ENCODE measurements at places on chromosomes 2 and 18. TPM values are rescaled to one million over a fixed set of nuclear protein-coding genes. Genes with fewer than 3 reads are reported as not detected.

GRCh38 chr18:39500306-39500705 lies 1934.7 kb upstream of the CELF4 start:
- no peaks in the 10 kb centered on the region for H3K36me3 ChIP-seq
- H3K4me3 ChIP-seq: no peak overlapping the region
- no peaks in the 10 kb centered on the region for H3K27me3 ChIP-seq
- H3K27ac ChIP-seq: no peak overlapping the region

- H3K27ac ChIP-seq: no peak overlapping the region
- H3K4me3 ChIP-seq: no peak overlapping the region
- H3K36me3 ChIP-seq: no peaks in the 10 kb centered on the region
- DNase-seq: no peak
- no peaks in the 10 kb centered on the region for H3K27me3 ChIP-seq
- H3K4me1 ChIP-seq: no peaks in the 10 kb centered on the region
Measured at GRCh38 chr2:39416140-39416539, 20.9 kb downstream of the MAP4K3 start.

GRCh38 chr2:176531608-176532007 lies 262.4 kb downstream of the MTX2 start:
- no peak overlapping the region for H3K27ac ChIP-seq
- H3K4me3 ChIP-seq: no peak overlapping the region
- DNase-seq: no peak
- H3K36me3 ChIP-seq: no peaks in the 10 kb centered on the region
- H3K27me3 ChIP-seq: no peaks in the 10 kb centered on the region

DNA sequence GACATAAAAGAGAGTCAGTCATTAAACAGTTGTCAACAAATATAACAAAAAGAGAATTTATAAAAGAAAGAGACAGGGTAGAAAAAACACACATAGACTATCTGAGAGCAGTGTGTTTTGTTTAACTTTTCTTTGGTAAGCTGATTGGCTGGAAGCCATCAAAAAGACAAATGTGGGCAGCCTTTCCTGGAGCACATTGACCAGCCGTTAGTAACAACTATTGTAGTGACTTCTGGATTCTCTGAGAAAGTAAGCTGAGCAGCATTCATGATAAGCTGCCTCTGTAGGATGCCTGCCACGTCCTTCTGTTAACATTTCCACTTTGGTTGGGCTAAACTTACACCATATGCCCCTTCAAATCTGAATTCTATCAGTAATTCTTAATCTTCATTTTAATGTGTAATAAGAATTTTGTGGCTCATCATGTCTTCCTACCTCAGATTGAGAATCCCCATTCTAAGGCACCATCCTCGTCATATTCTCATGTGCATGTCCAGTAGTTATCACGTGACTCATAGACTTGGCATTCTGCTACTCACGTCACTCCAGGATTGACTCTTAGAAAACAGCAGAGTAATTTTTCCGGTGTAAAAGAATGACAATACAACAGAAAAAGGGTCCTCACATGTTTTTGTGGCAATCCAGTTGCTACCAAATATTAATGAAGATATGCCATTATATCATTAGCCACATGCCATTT lies 43.4 kb upstream of the DNAJC10 start:
- no peak overlapping the region for H3K4me3 ChIP-seq
- no peak overlapping the region for H3K27ac ChIP-seq
- no peaks in the 10 kb centered on the region for H3K27me3 ChIP-seq
- DNase-seq: no peak
- no peaks in the 10 kb centered on the region for H3K36me3 ChIP-seq

DNA sequence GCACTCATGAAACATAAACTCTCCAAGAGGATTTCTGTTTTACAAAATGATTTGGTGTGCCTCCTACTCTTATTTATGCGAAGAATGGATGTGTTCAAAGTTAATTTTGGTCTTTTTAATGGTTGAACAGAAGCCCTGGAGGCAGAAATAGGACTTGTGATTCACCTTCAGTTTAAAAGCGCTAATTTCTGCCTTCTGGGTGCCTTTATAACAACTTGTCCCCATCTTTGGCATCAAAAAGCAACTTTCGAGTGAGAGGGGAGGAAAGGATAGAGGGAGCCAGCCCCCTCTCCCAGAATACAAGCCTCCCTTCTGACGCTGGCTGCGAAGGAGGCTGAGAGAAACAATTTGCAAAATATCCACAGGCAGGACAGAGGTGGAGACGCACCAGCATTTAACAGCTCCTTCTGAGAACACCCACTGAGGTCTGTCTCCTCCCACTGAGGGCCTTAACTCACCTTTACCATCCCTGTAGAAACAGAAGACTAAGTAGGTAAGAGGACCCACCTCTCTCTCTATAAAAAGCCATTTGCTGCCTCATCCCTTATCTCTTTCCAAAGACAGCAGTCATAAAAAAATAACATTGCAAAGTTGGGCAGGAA lies 24.3 kb upstream of the BCL11A start:
- no peaks in the 10 kb centered on the region for H3K27me3 ChIP-seq
- no peak overlapping the region for H3K27ac ChIP-seq
- H3K4me1 ChIP-seq: no peaks in the 10 kb centered on the region
- H3K4me3 ChIP-seq: no peak overlapping the region
- no peak for DNase-seq
- H3K36me3 ChIP-seq: no peaks in the 10 kb centered on the region

CDH19 gene
- 45.1 TPM for total RNA-seq

DNA sequence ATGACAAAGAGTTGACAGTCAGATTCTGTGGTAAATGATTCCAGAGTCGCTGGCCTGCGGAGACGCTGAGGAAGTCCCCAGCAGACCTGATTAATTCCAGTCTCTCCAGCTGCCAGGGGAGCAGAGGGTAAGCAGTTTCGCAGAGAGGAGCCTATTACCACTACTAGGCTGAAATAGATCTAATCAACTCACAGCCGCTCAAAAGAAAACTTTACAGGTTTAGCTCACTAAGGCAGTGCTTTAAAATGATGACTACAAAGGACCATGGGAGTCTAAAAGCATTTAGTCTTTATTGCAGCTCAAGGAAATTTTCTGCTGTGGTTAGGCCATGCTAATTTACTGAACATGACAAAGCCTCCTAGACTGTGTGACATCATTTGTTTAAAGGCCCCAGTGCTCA lies 445.6 kb upstream of the POU3F3 start:
- H3K4me3 ChIP-seq: no peak overlapping the region
- H3K36me3 ChIP-seq: no peaks in the 10 kb centered on the region
- no peaks in the 10 kb centered on the region for H3K27me3 ChIP-seq
- H3K4me1 ChIP-seq: no peaks in the 10 kb centered on the region

GRCh38 chr2:42622943-42623676 lies 54.7 kb downstream of the MTA3 start:
- H3K4me1 ChIP-seq: no peaks in the 10 kb centered on the region
- H3K27ac ChIP-seq: no peak overlapping the region

DNA sequence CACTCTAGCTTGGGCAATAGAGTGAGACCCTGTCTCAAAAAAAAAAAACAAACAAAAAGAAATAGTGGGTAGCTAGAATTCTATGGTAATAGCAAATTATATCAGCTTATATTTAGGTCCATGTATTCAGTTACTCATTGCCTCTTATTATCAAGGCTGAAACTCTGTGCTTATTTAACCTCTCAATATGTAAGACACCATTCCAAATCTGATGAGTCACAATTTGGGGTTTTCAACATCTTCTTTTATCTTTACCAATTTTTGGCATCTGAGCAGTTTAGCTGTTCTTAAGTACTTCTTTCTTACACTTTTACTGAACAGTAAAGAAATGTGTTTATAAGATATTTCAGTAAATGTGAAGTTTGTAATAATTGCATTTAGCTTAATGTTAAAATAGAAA lies 69.3 kb downstream of the TTC27 start:
- DNase-seq: no peak
- no peak overlapping the region for H3K27ac ChIP-seq
- no peak overlapping the region for H3K4me3 ChIP-seq
- no peaks in the 10 kb centered on the region for H3K36me3 ChIP-seq

DNA sequence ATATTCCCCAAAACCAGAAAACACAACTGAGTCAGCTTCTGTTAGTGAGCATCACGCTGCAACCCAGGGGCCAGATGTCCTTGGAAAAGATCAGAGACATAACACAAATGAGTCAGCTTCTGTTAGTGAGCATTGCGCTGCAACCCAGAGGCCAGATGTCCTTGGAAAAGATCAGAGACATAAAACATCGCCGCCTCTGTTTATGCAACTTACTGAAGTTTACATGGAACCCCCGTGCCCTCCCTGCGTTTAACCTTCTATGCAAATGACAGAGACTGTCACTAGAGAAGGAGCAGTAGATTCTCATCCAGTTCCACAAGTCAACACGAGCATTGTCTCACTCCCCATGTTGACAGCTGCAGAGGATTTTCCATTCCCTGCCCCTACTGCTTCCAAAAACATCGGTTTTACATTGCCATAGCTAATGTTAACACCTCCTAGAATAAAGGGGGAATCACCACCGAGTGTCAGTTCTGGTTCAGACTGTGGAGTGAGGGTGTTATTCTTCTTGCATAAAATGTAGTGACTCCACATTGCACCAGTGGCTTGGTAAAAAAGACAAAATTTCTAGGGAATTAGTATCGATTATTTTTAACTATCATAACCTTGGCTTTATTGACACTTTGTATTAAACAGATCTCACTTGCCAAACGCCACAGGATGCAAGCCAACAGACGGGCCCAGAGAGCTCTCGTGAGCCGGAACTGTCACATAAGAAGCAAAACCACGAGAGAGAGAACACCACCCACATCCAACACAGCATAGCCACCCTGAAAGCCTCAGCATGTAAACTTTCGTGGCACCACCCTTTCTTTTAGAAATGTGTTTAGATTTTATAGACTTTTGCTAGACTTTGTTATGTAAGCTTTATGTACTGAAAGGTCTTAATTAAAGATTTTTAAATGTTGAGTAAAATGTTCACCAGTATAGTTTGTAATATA lies 87.7 kb downstream of the SH3YL1 start:
- H3K27ac ChIP-seq: peak overlapping the region; percentile 47
- H3K4me1 ChIP-seq: peaks cover 20% of the 10 kb centered on the region
- no peak for DNase-seq
- no peak overlapping the region for H3K4me3 ChIP-seq
- no peaks in the 10 kb centered on the region for H3K36me3 ChIP-seq
- H3K27me3 ChIP-seq: no peaks in the 10 kb centered on the region

MYOM1 gene
- 37.7 TPM for total RNA-seq

- H3K36me3 ChIP-seq: no peaks in the 10 kb centered on the region
- H3K27me3 ChIP-seq: no peaks in the 10 kb centered on the region
- H3K27ac ChIP-seq: no peak overlapping the region
- H3K4me3 ChIP-seq: no peak overlapping the region
- H3K4me1 ChIP-seq: no peaks in the 10 kb centered on the region
- no peak for DNase-seq
Measured at GRCh38 chr2:75309596-75310463, 110.5 kb upstream of the TACR1 start.

DNA sequence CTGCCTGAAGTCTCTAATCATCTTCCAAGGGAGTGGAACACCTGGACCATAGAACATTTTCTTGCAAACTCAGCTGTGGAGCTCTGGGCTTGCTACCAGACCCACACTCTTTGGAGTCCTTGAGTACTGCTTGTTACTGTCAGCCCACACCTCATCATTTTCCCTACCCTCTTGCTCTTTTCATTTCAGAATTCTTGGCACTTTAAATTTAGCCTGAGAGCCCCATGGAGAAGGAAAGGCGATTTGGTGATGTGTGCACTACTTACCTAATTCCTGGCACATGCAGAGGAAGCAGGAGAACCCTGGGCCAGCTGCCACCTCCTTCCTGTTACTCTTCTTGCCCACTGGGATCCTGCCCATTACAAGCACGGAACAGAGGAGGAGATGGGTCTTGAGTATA lies 31.7 kb downstream of the TMEM178A start:
- no peak overlapping the region for H3K4me3 ChIP-seq
- H3K4me1 ChIP-seq: peaks cover 13% of the 10 kb centered on the region
- H3K27ac ChIP-seq: peak overlapping the region; percentile 11
- DNase-seq: no peak

DNA sequence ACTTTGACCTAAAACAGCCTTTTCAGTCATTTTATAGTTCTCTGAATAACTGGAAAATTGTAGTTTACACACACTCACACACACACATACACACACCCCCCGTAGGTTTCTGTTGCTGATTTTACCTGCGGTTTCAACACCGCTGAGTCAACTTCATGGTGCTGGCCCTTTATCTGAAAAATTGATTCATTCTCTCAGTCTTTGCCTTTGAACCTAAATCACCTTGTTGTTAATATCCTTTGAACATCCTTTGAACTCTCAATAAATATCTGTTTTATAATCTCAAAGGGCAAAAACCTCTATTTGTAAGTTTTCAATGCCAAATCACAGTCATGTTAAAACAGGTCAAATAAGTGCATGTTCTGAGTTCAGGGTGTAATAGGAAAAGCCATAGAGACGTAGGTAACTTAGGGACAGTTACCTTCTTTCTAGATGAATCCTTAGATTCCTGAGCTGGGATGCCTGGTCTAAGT lies 109.0 kb upstream of the BZW1 start:
- no peaks in the 10 kb centered on the region for H3K4me1 ChIP-seq
- no peak overlapping the region for H3K4me3 ChIP-seq
- DNase-seq: no peak
- H3K36me3 ChIP-seq: no peaks in the 10 kb centered on the region

DNA sequence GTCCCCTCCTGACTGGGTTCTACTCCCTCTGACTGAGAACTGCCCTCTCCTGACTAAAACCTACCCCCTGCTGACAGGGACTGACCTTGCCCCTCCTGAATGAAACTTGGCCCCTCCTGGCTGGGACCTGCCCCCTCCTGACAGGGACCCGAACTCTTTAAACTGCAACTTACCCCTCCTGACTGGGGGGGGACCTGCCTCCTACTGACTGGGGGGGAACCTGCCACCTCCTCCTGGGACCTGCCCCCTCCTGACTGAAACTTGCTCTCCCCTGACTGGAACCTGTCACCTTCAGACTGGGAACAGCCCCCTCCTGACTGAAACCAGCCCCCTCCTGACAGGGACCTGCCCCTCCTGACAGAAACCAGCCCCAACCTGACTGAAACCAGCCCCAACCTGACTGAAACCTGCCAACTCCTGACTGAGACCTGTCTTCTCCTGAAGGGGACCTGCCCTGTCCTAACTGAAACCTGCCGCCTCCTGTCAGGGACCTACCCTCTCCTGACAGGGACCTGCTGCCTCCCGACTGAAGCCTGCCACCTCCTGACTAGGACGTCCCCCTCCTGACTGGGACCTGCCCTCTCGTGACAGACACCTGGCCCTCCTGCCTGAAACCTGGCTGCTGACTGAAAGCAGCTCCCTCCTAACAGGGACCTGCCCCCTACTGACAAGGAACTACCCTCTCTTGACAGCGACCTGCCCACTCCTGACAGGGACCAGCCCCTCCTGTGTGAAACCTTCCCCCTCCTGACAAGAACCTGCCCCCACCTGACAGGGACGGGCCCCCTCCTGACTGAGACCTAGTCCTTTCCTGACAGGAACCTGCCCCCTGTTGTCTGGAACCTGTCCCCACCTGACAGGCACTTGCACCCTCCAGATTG lies 87.1 kb downstream of the PXDN start:
- peaks cover 40% of the 10 kb centered on the region for H3K4me1 ChIP-seq
- peak; percentile 63 for DNase-seq
- H3K27me3 ChIP-seq: no peaks in the 10 kb centered on the region
- H3K27ac ChIP-seq: peak overlapping the region; percentile 90
- H3K36me3 ChIP-seq: peaks cover 23% of the 10 kb centered on the region
- H3K4me3 ChIP-seq: no peak overlapping the region

- H3K4me3 ChIP-seq: no peak overlapping the region
- H3K27ac ChIP-seq: no peak overlapping the region
- no peaks in the 10 kb centered on the region for H3K27me3 ChIP-seq
- DNase-seq: no peak
Measured at GRCh38 chr18:76507830-76508385, 12.9 kb upstream of the ZNF516 start.

ZSWIM2 gene
- total RNA-seq: not detected

Data from sigmoid colon (tissue), 7 donors.